Colonic mucosa (tissue), 4 donors: ENCODE measurements at places on chromosomes 3 and 15.
A peak's percentile ranks its signal among the peaks of the same experiment; 100 is the strongest.

DNA sequence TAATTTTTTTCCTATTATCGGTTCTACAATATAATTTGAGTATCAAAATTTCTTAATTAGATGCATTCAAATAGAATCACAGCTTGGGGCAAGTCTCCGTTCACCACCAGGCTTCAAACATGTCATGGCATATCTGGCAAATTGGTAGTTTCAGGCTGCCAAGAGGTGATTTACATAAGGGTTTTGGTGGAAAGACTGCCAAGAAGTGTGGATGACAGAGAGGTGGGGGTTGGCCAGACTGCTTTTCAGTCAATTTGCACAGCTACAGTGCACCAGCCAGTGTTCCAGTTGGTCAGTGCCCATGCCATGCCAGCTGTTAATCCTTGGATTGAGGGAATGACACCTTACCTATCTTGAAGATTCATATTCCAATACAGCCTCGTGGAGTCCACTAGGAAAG, 8.4 kb upstream of the GSK3B start:
- DNase-seq, result no peak

DNA sequence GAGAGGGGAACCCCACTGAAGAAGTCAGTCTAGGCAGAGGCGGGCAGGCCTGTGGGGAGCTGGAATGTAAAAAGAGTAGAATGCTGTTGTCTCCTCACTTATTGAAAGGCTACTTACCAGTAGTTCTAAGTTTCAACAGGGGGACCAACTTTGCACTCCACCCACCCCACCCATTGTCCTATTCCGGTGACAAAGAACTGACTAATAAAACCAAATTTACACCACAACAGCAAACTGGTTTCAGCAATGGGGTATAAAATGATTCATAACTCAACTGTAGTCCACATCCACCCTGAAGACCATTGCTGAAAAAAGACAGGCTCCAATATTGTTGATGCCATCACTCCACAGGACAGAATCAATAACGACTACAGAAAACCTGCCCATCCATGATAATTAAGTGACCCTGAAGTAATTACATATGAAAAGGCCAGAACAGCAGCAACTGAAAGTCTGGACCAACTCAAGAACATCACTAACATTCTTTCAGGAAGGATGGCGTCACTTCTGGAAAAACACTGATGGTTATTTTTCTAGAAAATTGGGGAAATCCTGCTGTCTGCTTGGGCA, 80.2 kb downstream of the ABI3BP start:
- no peak for DNase-seq

DNA sequence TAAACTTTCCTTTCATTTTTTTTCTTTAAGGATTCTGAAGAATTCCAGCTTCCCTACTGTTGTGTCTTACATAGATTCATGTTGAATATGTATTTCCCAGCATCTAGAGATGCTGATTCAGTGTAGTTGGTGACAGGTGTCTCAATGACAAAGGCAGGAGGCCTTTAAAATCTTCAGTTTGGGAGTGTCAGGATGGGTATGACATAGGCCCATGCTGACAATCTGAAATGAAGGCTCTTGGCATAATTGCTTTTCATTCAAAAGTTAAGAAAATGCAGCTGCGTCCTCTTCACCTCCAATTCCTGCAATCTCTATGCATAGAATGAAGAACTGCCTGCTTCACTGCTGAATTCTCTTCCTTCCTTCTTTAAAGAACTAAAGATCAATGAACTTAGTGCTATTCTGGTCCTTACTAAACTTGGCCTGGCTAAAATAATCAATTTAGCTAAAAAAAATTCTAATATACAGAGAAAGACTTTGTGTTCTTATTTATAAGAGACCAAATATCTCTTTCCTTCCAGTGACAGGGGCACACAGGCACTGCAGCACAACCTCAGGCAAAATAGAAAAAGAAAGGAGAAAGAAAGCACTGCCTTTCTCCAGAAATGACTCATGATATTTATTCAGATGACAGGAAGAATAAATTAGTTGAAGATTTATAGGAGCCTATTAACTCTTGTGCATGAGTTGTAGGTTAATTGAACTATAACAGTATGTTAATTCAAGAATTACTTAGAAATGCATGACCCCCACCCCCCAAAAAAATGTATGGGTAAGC, 152.6 kb upstream of the GBE1 start:
- DNase-seq, result no peak

- no peak for DNase-seq
Measured at GRCh38 chr15:100909989-100910955, 8.9 kb upstream of the LRRK1 start.

GRCh38 chr15:36557364-36557763, 22.1 kb upstream of the CDIN1 start:
- DNase-seq, result no peak

- no peak for DNase-seq
Measured at GRCh38 chr3:105157766-105158085, 209.0 kb upstream of the ALCAM start.

- peak; percentile 20 for DNase-seq
Measured at GRCh38 chr15:80480909-80481308, 76.7 kb downstream of the ARNT2 start.
